ENCODE measurements at places on chromosomes 2 and 18. TPM values are rescaled to one million over a fixed set of nuclear protein-coding genes. Genes with fewer than 3 reads are reported as not detected.

The ARHGAP25 gene
- 31.8 TPM for total RNA-seq

The RNF125 gene
- total RNA-seq: 6.5 TPM

The PAIP2B gene
- 6.3 TPM for total RNA-seq

The MC5R gene
- total RNA-seq: not detected

The MARCHF4 gene
- total RNA-seq: 0.09 TPM

- DNase-seq: no peak
Measured at GRCh38 chr2:55107436-55107835, 57.2 kb upstream of the RTN4 start.

DNA sequence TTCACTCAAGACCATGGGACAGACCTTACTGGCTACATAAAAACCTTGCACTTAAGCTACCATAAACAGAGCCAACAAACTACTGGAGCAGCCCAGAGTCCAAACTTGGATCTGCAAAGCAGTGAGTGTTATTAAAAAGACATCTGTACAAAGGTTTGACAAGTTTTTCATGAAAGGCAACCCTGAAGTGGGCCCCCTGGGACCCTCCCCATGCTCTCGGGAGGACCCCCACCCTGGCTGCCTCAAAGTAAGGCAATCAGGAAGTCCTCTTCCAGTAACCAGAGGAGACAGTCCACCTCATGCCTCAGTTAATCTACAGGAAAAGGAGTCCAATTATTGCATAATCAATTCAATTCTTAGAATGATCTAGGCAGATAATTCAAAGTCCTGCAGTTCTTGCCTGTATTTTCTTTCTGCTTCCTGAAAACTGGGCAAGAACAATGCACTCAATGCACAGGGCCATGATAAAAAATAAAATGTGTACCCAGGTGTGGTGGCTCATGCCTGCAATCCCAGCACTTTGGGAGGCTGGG, 69.7 kb downstream of the TBC1D8 start:
- no peak for DNase-seq

DNA sequence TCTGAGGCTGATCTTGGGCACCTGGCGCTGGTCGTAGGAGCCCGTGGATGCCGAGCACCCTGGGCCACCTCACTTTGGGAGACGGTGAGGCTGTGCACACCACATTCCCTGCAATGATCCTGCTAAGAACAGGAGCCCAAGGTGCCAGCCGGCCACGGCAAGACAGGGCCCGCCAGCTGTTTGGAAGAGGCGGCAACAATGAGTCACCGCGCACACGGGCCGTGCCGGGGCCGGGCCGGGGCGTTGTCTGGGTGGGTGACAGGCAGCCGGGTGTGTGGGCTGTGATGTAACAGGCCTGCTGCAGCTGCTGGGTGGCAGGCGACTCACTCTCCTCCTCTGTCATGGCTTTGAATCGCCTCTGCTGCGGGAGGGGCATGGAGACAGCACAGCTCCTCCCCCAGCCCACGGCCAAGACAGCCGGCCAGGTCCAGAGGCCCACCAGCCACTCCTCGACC, 49.7 kb upstream of the ODC1 start:
- no peak for DNase-seq

DNA sequence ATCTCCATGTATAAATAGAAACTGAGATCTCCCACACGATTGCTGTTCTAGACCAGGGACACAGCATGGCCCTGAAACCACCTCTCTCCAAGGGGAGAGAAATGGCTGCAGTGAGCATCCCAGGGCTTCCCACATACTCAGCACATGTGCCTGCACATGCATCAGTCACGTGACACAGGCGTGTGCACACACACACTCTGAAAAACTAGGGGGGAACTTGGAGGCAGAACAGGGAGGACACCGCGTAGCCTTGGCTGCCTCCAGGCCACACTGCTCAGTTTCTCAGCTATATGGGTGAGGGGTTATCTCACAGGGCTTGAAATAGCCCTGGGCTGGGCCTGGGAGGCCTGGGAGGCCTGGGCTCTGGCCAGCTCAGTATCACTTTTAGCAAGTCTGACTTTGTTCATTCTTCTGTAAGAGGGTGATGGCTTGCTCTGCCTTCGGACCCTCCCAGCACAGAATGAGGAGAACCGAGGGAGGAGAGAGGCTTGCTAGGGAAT, 66.9 kb downstream of the EMX1 start:
- DNase-seq: no peak

GRCh38 chr2:138036522-138036921, 72.2 kb downstream of the HNMT start:
- no peak for DNase-seq

DNA sequence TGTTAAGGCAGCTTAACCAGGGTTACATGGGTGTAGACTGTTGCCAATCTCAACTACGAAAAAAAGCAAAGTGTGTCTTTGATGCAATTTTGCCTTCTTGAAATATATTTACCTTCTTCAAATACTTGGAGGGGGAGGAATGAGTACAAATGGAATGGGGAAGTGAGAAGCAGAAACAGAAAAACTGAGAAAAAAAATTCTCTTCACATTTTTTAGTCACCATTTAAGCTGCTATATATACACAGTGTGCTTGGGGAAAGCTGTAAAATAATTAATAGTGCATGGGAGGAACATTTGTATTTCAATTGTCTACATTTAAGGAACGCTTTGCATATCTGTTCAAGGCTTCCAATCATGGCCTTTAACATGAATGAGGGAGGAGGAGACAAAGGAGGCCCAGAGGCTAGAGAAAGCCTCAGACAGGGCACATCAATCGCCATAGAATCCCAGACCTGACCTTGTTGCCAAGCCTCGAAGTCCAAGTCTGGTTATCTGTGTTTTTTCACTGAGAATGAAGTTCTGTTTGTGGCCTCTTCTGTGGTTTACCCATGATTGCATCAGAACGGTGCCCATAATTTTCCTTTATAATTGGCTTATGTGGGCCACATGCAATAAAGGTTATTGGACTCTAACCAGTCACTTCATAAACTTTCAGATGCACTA, 158.6 kb downstream of the PIK3C3 start:
- no peak for DNase-seq

DNA sequence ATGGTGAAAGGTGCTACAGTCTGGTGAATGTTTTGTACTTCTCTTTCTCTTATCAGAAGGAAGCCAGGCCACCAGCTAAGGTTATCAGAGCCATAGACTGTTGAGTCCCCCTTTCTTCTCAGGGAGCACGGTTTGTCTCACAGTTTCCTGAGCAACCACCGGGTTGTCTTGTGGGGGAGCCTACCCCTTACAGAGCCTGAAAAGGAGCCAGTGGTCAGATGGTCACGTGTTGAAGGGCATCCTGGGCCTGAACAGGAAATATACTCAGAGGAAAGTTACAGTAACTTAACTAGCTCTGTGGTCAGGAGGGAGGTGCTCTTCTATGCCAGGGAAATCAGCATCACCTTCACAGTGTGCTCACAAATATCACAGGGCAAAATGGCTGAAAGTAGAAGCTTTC, 11.6 kb downstream of the CD28 start:
- DNase-seq: no peak

- no peak for DNase-seq
Measured at GRCh38 chr2:16106619-16107018, 166.3 kb downstream of the MYCN start.

DNA sequence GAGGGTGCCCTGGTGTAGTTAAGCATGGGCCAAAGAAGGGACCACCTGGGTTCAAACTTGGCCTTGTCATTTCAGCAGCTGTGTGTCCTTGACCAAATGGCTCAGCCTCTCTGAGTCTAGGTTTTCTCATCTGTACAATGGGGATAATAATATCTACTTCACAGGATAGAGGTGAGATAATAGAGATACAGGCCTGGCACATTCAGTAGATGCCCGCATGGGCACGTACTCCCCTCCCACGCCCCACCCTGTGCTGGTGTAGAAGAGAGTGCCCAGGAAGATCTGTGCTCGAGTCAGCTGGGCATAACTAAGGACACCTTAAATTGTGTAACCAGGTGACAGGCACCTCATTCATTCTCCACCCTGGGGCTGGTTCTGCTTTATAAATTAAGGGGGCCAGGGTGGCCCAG, 8.4 kb upstream of the TMEM185B start:
- no peak for DNase-seq

GRCh38 chr2:101030866-101031554, 28.9 kb downstream of the RPL31 start:
- no peak for DNase-seq

DNA sequence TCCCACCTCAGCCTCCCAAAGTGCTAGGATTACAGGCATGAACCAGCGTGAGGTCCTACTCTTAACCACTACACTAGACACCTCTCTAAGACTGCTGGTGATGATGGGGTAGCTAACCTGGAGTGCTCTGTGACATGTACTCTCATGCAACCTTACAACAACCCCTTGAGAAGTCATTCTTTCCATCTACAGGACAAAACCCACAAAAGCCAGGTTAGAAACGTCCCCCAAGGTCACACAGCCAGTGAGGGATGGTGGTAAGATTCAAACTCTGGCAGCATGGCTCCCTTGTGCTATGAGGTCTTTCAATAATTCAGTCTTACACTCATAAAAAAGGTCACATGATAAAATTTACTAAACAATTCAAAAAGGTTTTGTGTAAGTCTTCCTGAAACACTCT, 94.8 kb upstream of the SERTAD2 start:
- DNase-seq: no peak

Data from upper lobe of right lung (tissue), 1 donor.